ENCODE measurements at places on chromosomes 7 and 10.

- DNase-seq: no peak
These were observed 285.8 kb downstream of the BMPER start for GRCh38 chr7:34191162-34191561.

DNA sequence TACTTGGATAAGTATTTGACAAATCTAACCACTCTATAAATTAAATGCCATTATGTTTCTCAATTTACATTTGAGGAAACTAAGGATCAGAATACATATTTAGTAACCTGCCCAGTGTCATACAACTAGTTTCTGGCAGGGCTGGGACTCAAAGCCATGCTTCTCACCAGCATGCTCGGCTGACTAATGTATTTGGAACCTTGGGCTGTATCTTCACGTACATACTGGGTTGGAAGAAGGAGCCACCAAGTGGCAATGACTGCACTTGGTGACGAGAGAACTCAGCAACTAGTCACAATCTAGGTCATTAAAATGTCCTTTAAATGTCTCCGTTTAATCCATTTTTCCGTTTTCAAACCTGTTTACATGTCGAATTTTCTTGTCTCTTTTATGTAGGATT, 42.9 kb downstream of the CHRM2 start:
- no peak for DNase-seq

GRCh38 chr7:148633761-148634160, 43.2 kb downstream of the C7orf33 start:
- no peak for DNase-seq

- DNase-seq: no peak
These were observed 335.4 kb upstream of the ANKRD30A start for GRCh38 chr10:36789974-36790373.

DNA sequence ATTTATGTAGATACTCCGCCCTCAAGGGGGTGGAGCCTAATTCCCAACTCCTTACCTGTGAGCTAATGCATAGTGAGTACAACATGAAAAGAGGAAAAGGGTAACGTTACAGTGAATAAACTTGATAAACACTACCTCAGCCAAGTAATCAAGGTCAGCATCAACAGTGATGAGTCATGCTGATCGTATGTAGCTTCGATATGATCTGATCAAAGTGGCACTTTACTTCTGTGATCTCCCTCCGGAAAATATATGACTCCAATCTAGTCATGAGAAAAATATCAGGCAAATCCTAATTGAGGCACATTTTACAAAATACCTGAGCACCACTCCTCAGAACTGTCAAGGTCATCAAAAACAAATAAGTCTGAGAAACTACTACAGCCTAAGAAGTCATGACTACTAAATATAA, 70.4 kb downstream of the VTI1A start:
- no peak for DNase-seq

GRCh38 chr7:131284702-131285419, 42.8 kb upstream of the MKLN1 start:
- no peak for DNase-seq

DNA sequence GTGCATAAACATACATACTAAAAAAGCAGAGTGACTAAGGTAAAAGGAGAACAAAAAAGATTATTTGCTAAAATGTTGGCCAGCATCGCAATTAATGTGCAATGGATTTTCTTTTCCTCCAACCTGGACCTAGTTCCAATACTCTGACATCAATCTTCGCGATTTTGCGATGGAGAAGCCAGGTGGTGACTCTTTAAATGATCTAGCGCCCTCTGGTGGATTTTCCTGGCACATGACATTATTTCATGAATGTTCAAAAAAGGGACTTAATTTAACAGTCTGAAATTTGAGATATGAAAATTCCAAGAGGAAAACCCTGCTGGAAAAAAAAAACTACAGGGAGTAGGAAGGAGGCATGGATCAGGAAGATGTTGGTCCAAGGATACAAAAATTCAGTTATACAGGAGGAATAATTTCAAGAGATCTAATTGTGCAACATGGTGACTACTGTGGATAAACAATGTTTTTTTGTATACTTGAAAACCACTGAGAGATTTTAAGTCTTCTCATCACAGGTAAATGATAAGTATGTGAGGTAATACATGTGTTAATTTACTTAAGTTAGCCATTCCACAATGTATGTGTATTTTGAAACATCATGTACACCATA, 4.3 kb upstream of the KCNMA1 start:
- DNase-seq: no peak

DNA sequence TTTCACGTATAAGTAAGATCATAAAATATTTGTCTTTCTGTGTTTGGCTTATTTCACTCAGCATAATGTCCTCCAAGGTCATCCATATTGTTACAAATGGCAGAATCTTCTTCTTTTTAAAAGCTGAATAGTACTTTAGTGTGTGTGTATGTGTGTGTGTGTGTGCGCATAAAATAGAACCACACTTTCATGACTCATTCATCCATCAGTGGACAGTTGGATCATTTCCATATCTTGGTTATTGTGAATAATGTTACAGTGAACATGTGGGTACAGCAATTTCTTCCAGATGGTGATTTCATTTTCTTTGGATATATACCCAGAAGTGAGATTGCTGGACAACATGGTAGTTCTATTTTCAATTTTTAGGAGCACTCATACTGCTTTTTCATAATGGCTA, 622.4 kb downstream of the NRG3 start:
- DNase-seq: no peak

DNA sequence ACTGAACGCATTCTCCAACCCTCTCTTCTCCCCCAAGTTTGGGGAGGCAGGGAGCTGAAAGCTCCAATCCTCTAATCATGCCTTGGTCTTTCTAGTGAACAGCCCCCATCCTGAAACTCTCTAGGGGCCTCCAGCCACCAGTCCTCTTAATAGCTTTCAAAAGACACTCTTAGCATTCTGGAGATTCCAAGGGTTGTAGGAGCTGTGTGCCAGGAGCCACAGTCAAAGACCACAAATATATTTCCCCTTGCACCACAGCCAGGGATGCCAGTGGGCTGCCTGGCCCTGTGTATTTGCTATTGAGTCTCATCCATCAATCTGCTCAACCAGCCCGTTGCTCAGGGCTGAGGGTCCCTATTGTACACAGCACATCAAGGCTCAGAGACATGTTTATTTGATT, 18.5 kb upstream of the MLXIPL start:
- DNase-seq: no peak

DNA sequence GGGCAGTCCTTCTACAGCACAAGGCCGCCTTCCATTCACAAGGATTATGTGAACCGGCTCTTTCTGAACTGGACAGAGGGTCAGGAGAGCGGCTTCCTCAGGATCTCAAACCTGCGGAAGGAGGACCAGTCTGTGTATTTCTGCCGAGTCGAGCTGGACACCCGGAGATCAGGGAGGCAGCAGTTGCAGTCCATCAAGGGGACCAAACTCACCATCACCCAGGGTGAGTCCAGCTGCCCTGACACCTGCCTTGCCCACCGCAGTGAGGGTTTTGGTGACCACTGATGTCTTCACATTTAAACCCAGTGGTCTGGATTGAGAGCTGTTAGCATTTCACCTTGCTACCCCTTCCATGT, 918 bp downstream of the PILRB start:
- DNase-seq: no peak

DNA sequence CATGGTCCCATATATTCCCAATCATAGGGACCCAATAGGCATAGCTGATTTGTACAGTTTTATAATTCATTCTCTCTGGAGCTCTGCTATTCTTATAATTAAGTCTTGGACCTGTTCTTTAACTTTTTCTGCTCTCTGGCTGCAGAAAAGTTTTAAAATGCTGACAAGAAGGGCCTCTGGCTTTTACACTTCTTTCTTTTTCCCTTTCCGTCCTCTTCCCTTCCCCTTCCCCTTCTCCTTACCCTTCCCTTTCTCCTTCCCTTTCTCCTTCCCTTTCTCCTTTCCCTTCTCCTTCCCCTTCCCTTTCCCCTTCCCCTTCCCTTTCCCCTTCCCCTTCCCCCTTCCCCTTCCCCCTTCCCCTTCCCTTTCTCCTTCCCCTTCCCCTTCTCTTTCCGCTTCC, 101.3 kb upstream of the TPK1 start:
- no peak for DNase-seq

- no peak for DNase-seq
These were observed 122.1 kb downstream of the NKX6-2 start for GRCh38 chr10:132663666-132664365.

All from mesenteric fat pad (tissue), 1 donor.